Activated naive CD8-positive, alpha-beta T cell treated with anti-CD3 and anti-CD28 coated beads, Interleukin-2, amount 50 U/mL, for 16 hours (primary cell): ENCODE measurements at places on chromosomes 12 and 14.

DNA sequence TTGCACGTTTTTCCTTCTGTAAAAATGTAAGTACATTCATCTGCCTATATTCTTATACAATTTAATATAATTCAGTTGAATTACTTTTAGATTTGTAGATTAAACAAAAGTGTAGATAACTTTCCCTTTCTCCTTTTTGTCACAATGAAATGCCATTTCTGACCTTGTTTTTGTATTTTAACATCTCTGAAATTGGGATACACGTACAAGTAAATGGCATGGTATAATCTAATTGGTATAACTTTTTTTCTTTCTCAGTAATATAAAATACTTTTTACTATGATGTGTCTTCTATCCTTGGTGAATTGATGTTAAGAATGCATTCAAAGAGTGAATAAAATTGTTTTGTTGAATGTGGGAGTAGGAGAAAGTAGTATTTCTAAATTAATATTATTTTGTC is 210.0 kb downstream of the ERC1 start:
- DNase-seq, result no peak

- no peak for DNase-seq
These were observed 519.9 kb downstream of the C12orf50 start for GRCh38 chr12:87509237-87509820.

- DNase-seq, result no peak
These were observed 37.5 kb downstream of the FZD10 start for GRCh38 chr12:130199581-130200390.

DNA sequence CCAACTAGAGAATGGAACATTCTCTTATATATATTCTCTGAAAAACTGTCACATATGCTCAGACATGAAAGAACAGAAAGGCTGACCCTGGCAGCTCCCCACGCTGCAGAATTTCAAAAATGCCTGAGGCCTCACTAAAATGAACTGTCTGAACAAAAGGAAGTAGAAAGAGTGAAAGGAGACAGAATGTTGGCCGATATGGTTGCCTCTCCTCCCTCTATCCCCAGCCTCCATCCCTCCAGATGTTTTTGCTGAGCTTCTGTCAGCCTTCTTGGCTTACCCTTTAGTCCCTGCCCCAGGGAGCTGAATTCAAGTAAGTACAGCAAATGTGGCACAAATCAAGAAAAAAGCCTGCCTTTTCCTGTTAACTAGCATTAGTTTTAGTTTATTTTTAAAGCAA is 6.9 kb downstream of the SMCO2 start:
- no peak for DNase-seq

GRCh38 chr12:67025543-67026114 is 243.5 kb upstream of the CAND1 start:
- peak; percentile 9 for DNase-seq

- no peak for DNase-seq
These were observed 7.3 kb downstream of the YEATS4 start for GRCh38 chr12:69366796-69367195.

- DNase-seq, result no peak
These were observed 40.8 kb upstream of the DCD start for GRCh38 chr12:54689034-54689372.

GRCh38 chr12:105330931-105331804 is 677 bp downstream of the C12orf75 start:
- no peak for DNase-seq

GRCh38 chr14:93369713-93370266 is 22.8 kb downstream of the COX8C start:
- no peak for DNase-seq

DNA sequence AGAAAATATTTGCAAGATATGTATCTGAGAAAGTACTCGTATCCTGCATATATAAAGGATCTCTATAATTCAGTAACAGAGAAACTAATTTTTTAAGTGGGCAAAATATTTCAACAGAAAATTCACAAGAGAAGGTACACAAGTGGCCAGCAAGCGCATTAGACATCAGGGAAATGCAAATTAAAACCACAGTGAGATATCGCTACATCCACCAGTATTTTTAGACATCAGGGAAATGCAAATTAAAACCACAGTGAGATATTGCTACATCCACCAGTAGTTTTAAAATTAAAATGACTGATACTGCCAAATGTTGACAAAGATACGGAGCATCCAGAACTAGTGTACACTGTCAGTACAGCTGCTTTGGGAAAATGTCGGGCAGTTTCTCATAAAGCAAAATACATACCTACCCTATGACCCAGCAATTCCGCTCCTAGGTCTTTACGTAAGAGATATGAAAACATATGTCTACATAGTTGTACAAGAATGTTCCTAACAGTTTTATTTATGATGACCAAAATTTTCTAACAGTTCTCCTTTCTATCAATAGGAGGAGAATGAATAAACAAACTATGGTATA is 2.8 kb upstream of the KCNK13 start:
- no peak for DNase-seq
